Tibial nerve (tissue), 4 donors: ENCODE measurements at places on chromosomes 5 and 9.

GRCh38 chr5:50415912-50416311 is 25.2 kb downstream of the EMB start:
- no peak for DNase-seq

DNA sequence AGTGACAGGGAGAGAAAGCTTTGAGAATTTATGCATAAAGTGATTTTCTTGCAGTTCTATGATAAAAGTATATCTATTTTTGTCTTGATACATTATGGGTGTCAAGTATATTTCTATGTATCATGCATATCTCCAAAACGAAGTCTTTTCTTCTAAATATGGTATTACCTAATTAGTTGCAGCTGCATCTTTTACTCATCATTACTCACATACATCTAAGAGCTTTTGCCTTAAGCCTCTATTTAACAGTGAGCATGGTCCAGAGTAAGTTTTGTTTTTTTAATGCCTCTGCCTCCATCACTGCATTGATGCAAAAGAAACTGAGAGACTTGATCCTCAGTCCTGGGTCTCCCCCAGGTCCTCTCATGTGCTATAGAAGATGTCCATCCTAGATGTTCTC is 40.0 kb upstream of the SMC5 start:
- DNase-seq = no peak

GRCh38 chr5:50447228-50447627 is 6.1 kb upstream of the EMB start:
- no peak for DNase-seq

DNA sequence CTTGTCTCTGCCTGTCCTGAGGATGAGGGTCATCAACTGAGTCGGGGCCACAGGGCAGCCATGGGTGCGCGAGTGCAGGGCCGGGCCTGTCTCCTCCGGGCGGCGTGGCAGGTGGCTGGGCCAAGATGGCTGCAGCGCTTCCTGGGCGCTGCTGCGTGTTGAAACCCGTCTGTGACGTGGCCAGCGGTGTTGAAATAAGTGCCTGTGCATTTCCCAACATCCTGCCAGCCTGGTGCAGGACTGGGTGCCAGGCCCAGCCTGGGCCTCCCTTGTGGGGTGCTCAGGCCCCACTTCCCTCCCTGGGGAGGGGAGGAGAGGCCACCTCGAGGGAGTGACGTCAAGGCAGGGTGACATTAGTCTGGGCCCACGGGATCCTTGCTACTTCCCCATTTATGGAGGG is 45.5 kb downstream of the RXRA start:
- peak; percentile 72 for DNase-seq

DNA sequence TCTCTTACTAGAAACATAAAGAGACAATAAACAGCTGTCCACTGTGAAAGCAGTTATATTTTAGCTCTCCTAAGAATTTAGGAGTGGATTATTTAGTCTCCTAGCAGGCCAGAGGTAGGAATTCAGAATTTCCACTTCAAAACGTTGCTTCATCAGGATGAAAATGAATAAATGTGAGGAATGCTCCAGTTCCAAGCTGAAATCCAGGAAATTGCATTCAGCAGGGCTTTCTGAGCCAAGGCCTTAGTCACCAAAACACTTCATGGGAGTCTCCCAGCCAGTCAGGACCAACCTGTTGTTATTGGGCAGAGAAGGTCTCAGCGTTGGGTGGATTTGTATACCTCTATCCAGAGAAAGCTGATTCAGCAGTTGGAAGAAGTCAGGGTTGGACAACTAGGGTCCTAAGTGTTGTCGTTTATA is 1040.3 kb downstream of the TLE1 start:
- DNase-seq = no peak

DNA sequence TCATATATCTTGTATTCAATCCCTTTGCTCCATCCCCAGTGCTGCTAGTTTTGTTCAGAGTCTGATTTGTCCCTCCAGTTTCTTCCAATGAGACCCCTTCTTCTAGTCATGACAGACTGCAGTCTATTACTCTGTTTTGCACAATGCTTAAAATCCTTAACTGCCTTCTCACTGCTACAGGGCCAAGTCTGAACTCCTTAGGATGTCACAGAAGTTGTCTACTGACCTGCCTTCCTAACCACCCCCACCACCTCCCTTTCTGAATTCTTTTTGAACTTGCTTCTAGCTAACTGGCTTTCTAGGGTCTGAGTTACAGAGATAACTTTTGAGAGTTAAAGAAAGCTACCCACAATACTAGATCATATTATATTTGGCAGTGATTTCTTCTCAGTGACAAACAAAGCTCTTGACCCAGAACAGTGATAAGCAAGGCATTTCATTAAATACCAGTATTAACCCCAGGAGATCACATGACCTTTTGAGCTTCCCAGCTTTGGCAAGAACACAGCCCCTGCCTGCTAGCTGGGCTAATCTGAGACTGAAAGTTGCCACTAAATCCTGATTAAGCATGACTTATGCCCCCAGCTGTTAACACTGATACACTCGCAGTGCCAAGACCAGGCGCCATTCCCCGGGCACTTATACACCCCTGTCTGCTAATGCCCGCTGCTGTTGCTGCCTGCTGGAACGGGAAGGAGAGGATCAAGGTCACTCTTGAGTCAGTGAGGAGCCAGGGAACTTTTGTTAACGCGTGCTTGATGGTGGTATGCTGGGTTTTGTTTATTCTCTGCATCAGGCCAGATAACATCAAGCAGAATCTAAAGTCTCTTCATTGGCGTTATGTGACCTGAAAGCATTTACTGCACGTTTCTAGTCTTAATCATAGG is 36.4 kb upstream of the ADAMTSL1 start:
- DNase-seq = peak; percentile 19

GRCh38 chr5:173310218-173310769 is 17.9 kb downstream of the STC2 start:
- DNase-seq = peak; percentile 36

GRCh38 chr5:57499262-57500050 is 16.8 kb upstream of the ACTBL2 start:
- no peak for DNase-seq

DNA sequence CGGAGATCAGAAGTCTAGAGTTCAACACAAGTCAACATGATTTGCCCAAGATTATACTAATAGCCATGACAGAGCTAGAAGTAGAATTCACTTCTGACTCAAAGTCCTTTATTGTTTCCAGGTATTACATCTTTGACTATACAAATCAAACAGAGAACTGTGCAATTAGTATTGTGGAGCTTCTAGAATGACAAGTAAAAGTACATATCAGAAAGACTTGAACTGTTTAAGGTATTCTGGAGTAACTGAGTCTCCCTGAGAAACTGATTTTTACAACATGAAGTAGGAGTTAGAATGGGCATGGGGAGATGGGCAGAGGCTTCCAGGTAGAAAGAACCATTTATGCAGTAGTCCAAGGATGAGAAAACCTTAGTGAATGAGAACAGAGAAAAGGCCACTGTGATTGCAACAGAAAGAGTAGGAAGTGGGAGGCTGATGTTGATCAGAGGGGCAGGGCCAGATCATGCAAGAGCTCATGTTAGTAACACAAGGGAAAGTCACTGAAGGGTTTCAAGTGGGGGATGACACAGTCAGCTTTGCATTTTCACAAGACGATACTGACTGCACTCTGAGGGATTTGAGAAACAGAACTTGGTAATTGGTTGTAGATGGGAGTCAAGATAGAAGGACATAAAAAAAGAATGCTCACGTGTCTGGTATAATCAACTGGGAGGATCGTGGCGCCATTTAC is 280.7 kb downstream of the RFX3 start:
- no peak for DNase-seq

- no peak for DNase-seq
These were observed 15.9 kb downstream of the HSPB3 start for GRCh38 chr5:54471398-54471797.
